ENCODE measurements at places on chromosomes 1 and 21.

DNA sequence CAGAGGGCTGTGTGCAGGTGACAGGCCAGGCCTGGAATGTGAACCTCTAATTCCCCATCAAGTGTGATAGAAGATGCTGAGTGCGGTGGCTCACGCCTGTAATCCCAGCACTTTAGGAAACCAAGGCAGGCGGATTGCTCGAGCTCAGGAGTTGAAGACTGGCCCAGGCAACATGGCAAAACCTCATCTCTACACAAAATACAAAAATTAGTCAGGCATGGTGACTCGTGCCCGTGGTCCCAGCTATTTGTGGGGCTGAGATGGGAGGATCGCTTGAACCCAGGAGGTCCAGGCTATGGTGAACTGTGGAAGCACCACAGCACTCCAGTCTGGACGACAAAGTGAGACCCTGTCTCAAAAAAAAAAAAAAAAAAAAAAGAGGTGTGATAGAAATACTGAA lies 40.1 kb upstream of the PUM1 start:
- no peak for DNase-seq

- DNase-seq: no peak
Observed at GRCh38 chr1:183223467-183223866, 37.4 kb downstream of the LAMC2 start.

- DNase-seq: no peak
Observed at GRCh38 chr1:179709841-179710329, 33.2 kb upstream of the FAM163A start.

DNA sequence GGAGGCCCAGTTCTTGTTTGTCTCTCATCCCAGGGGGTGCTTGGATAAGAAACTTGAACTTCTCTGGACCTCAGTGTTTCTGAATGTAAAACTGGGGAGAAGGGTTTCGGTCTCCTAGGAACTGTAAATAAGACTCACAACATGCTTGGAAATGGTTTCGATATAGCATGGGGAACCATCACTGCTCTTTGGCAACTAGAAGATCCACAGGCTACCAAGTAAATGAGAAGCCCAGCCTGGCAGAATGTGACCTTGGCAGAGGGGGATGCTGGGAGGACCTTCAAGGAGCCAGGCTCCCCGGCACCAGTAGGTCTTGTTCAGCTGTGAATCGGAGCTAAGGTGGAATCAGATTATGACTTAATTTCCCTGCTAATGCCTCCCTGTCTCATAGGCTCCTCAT lies 3.7 kb downstream of the ARL8A start:
- no peak for DNase-seq

GRCh38 chr1:20458717-20459116 lies 27.3 kb downstream of the CAMK2N1 start:
- DNase-seq: no peak

- DNase-seq: peak; percentile 57
Observed at GRCh38 chr1:163069142-163069541, at the start of gene RGS4. Gene RGS4, plus strand, starts transcription at chr1:163069361. Its CDS starts 124 bp downstream, at chr1:163069485.

- no peak for DNase-seq
Observed at GRCh38 chr1:217332431-217333065, 298.3 kb downstream of the GPATCH2 start.

DNA sequence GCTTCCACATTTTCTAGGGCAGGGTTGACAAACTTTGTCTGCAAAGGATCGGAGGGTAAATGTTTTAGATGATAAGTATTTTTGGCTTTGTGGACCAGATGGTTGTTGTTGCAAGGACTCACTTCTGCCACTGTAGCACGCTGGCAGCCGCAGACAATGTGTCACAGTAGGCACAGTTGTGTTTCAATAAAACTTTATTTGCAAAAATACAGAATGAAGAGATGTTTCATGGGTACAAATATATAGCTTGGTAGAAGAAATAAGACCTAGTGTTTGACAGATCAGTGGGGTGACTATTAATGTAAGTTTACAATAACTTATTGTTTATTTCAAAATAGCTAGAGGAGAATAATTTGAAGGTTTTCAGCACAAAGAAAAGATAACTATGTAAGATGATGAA lies 127.8 kb downstream of the GRIK3 start:
- DNase-seq: no peak

DNA sequence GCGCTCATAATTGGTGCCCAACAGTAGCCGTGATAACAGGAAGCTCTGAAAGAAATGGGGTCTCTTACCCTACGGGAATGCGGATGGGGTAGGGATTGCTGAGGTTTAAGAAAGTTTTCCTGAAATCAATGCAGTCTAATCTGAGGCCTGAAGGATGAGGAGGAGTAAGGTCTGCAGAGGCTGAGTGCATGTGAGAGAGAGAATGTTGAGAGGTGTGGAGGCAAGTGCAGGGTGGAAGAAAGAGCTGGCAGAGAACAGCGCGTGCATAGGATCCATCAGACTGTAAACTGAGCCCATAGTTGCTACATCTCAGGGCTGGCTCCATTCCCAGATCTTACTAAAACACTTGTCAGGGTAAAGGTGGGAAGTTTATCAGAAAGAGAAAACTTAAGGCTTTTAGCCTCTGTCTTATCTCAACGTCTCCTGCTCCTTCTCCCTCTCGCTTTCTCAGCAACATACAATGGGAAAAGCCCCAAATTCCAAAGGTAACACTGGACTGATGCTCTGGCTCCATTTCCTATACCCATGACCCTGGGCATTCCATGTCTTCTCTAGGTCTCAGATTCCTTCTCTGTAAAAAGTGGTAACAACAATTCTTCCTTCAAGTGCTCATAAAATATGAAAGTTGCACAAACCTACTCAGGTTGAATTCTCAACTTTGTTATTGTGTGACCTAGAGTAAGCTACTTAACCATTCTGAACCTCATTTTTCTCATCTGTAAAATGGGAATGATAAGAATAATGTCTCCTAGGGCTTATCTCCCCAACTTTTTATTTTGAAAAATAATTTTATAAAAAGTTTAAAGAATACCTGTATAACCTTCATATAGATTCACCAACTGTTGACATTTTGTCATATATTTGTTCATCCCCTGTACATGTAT lies 75.2 kb downstream of the SH3GLB1 start:
- DNase-seq: peak; percentile 46

DNA sequence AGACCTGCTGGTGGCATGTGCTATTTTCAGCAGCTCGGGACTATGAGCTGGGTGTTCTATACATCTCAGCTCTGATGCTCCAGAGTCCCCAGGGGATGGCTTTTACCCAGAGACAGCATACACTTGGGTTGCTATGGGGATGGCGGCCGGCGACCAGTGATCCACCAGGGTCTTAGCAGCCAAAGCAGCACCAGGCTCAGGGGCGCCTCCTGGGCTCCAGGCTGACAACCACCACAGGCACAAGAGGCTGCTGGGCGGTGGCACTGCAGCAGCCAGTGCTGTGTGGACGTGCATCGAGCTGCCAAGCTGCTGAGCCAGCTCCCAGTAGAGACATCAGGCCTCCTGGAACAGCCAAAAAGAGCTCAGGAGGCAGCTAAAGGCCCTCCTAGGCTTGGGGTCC lies 37.6 kb upstream of the CLSTN1 start:
- DNase-seq: no peak

DNA sequence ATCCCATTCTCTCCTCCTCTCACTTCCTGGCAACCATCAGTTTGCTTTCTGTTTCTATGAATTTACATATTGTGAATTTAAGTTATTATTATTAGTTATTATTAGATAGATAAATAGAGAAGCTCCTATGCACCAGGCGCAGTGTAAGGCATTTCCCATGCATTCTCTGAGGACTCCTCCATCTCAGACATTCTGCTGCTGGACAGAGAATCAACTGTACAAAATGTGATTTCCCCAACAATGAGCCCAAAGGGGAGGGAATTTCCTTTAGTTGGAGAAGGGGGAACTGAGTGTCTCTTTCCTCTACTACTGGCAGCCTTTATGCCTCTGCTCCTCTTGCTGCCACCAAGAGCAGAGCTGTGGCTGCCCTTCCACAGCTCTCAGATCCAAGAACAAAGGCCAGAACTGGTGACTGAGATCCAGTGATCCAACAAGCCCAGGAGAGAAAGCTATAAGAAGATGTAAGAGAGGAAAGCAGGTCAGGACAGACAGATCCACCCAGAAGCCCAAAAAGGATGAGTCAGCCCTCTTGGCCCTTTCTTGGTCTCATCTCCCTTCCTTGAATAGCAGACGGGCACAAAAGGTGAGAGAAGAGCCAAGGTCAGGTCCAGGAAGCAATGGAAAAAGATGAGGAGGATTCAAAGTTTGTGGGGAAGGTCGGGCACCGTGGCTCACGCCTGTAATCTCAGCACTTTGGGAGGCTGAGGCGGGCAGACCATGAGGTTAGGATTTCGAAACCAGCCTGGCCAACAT lies 3.5 kb upstream of the IVL start:
- DNase-seq: no peak

GRCh38 chr1:36656271-36656670 lies 173.6 kb upstream of the CSF3R start:
- no peak for DNase-seq

DNA sequence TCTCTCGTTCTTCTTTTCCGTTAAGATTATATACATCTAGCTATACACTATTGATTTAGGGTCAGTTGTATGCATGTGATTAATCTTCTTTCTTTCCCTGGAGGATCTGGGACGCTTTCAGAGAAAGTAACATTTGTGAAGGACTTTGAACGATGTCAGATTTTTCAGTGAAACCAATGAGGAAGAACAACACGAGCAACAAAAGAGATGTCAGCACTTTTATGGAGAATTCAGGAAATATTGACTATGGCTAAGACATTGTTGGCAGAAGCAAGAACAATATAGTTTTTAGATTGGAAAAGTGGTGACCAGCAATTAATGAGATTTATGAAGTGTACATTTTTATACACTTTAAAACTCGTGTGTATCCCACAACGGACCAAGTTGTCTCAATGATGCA lies 355.5 kb downstream of the TGFB2 start:
- no peak for DNase-seq

- DNase-seq: no peak
Observed at GRCh38 chr1:243742819-243743218, 107.2 kb downstream of the AKT3 start.

- no peak for DNase-seq
Observed at GRCh38 chr1:216997069-216997468, 273.8 kb upstream of the ESRRG start.

DNA sequence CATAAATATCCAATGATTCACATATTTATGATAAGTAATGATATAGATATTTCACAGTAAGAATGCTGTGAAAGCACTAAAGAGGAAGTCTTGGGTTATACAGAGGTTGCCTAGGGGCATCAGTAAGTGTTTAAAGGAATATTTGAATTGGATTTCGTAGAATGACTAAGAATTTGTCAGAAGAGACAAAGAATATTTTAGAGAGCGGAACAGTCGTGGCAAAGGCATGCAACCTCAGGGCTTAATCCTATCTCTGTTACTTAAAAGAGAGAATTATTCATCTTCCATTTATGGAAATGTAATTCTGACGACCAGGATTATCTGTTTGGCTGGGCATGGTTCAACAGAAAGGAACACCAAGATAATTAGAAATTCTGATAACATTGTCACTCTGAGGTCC lies 171.9 kb upstream of the NR5A2 start:
- DNase-seq: no peak

DNA sequence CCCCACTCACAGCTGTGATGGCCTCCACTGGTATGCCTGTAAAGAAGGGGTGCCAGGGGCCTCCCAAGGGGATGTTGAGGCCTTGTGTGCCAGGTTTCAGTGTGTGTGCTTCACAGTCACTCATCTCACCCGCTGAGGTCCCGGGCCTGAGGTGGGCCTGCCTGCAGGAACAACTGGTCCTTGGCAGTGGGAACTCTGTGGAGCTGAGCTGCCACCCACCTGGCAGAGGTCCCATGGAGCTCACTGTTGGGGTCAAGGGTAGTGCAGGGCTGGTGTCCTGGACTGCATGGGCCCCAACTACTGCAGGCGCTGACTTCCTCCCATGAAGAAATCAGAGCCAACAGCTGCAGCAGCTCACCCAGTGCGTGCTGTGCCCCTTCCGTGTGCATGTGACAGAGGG lies 17.3 kb upstream of the ZNF678 start:
- DNase-seq: no peak

DNA sequence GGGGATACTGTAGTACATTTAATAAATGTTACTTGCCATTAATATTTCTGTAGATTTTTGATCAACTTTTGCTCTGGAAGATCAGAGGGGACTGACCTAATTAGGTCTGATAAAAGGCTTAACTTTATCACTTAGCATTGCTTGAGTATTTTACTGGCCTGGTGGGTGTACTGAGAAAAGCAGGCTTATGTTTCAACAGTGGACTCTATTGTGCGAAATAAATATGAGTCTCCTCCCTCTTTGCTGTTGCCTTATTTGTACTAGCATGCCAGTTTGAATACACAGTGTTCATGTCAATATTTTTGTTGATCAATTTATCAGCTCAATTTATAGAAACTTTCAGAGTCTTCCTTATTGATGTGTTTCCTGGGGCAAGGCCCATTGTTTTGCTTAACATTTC lies 49.1 kb downstream of the EBNA1BP2 start:
- no peak for DNase-seq

- no peak for DNase-seq
Observed at GRCh38 chr21:38506661-38507281, 8.5 kb upstream of the ERG start.

- no peak for DNase-seq
Observed at GRCh38 chr1:208231881-208232661, 12.1 kb downstream of the PLXNA2 start.

DNA sequence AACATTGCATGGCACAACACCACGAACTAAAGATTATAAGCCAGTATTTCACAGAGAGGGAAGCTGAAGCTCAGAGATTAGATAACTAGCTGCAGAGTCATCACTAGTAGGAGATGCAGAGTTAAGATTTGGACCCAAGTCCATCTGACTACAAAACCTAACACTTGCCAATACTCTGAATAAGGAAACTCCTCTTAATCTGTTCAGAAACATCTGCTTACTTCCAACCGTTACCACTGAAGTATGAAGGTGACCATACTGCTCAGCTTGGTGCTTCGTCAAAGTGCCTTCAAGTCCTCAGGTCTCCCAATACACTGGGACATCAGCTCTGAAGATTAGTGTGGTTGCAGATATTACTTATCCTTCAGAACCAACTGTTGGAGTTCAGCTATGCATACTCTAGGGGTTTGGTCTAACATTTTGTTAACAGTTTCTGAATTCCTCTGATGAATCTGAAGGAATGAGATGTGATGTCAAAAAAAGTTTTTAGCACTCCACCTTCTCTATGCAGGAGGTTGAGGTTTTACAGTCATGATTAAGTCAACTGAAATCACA lies 179.6 kb downstream of the TPR start:
- DNase-seq: no peak

All from Calu3 (cell line).